ENCODE measurements at places on chromosomes 7 and 10.

DNA sequence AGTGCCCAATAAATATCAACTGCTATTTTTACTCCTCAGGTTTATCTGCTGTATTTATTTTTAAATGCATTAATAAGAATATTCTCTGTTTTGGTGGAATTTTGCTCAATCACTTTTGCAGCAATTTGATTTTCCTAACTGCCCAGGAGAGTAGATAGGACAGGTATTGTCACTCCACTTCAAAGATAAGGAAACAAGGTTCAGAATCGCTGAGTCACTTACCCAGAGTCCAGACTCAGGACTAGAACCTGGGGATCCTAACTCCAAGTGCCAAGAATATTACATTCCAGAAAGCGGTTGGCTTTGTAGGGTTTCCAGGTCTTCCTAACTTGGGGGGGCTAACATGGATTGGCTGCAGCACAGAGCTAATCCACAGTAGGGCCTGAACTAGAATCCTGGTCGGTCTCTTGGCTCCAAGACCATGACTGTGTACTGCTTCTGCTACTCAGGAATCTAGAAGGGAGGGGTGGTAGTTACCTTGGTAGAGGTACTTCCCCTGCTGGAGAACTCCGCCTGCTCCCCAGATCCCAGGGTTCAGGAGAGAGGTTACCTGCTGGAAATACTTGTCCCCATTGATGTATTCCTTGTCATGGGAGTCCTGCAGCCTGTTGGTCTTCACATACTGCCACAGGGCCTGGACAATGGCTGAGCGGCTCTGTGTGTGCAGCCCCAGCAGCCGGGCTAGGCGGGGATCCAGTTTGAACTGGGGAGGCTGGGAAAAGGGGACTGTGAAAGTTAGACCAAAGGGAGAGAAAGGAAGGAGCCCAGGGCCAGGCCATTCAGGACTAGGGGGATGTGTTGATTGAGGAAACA, 7.3 kb downstream of the SMARCD3 start:
- no peak for DNase-seq

DNA sequence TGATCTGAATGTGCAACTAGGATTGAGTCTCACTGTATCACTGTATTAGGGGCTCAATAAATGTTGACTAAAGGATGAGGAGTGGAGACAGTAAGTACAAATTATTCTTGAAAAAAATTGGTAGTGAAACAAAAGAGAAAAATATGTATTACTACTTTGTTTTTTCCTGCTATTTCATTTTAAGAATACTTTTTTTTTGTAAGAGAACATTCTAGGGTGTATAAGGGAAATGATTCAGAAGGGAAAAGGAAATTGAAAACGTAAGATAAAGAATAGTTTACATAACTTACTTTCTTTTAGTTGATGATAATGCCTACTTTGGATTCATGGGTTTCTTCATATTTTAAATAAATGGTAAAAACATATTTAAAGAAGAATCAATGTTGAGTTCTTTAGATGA, 9.6 kb downstream of the CAPZA2 start:
- no peak for DNase-seq

GRCh38 chr7:95631527-95631926, 35.2 kb upstream of the PDK4 start:
- no peak for DNase-seq

- no peak for DNase-seq
These were observed 3.0 kb upstream of the ASB15 start for GRCh38 chr7:123598657-123599056.

DNA sequence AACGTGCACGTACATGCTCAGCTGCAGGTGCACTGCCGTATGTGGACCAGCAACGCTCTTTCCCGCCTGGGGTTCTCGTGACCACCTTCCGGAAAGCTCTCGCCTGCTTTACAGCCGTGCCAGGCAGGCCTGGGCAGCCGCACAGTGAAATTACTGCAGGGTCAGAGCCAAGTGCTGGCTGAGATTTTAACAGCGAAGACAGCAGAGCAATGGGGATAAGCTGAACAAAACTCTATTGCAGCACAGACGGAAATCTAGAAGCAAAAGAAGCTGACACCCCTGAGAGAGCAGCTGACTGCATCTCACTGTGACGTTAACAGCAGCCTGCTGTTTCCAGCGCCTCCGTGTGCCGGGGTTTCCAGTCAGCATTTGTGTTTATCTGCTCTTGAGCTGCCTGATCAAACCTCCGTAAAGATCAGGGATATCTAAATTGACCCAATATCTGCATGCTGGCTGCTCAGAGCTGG, 179.0 kb downstream of the DIP2C start:
- DNase-seq = no peak
